ENCODE measurements at places on chromosomes 16 and 17.

- DNase-seq: no peak
Observed at GRCh38 chr17:69503711-69504110, 89.2 kb downstream of the MAP2K6 start.

DNA sequence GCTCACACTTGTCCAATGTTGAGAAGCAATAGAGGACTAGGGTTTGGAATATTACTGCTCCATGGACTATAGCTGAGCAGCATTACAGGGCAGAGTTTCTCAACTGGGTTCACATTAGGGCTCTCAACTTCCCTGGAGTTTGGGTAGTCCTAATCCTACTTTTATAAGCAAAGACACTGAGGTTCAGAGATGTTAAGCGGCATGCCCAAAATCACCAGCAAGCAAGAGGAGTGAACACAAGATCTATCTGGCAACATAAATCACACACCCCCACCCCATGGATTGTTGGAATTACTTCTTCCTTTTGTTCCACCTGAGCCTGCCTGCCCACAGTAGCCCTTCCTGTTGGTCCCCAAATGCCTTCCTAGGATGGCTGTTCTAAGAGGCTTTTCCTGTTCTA, 5.2 kb downstream of the TSNAXIP1 start:
- no peak for DNase-seq

DNA sequence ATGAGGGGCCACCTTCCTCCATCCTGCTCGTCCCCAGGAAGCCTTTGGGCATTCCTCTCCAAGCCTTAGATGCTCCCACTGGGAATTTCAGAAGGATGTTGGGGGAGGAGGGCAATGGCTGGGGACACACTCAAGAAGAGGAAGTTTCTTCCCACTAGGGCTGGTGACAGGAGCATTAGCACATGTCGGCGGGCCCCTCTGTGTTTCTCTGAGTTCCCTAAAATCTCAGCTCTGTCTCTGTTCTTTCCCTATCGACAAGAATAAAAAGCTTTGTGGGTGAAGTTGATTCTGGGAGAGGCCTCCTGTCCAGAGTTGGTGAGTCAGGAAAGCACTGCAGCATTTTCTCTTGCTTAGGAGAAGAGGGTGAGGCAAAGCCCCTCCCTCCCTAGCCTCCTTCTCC, 19.7 kb upstream of the C17orf107 start:
- DNase-seq: no peak

- DNase-seq: no peak
Observed at GRCh38 chr16:85710732-85711131, 22.0 kb upstream of the GINS2 start.

- no peak for DNase-seq
Observed at GRCh38 chr16:13435415-13435814, 484.5 kb upstream of the ERCC4 start.

DNA sequence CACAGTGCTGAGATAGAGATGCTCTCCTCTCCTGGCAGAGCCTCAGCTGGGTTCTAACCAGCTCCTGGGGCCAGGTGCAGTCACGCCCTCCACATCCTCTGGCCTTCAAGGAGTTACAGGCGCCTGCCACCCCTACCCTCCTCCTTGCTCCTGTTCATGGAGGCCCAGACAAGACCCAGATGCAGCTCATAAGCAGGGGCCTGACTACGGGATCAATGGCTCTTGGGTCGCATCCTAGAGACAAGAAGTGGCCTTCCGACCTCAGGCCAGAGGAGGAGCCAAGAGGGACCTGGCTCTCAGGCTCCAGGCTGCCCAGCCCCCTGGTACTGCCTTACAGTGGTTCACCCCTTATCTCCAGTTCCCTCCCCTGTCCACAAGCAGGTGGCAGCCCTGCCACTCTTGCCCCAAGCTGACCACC, 23.0 kb downstream of the ARHGAP27 start:
- no peak for DNase-seq

GRCh38 chr16:11399261-11399831, 54.1 kb downstream of the RMI2 start:
- no peak for DNase-seq

- no peak for DNase-seq
Observed at GRCh38 chr17:81582341-81582740, 30.2 kb upstream of the FAAP100 start.

DNA sequence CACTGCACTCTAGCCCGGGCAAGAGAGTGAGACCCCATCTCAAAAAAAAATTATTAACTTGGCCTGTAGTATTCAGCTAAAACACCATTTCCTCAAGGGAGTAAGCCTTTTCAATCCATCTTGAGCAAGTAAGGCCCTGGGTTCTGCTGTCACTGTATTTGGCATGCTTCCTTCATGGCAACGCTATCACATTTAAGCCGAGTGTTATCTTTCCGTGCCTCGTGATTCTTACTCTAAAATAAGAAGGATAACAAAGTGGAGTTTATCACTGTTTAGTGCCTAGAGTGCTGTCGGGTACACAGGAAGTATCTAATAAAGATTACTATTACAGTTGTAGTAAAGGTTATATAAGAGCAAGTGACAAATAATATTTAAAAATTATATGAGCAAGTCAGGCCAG, 8.8 kb downstream of the VPS53 start:
- DNase-seq: no peak

- DNase-seq: no peak
Observed at GRCh38 chr16:81715358-81716196, 63.5 kb upstream of the PLCG2 start.

GRCh38 chr16:65534121-65534528, 412.3 kb upstream of the CDH11 start:
- DNase-seq: no peak

DNA sequence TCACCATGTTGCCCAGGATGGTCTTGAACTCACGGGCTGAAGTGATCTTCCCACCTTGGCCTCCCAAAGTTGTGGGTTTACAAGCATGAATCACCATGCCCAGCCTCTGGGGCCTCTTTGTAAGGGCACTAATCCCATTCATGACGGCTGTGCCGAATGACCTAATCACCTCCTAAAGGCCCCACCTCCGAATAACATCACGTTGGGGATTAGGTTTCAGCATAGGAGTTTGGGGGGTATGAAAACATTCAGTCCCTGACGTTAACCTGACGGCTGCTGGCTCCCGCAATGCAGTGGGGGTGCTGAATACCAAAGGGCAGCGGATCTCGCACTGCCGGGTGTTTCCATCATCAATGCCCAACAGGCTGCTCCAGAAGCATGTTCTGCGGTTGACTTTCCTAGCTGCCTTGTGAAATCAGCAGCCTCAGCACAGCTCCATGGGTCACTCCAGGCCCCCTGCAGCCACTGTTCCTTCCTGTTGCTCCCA, 120.8 kb upstream of the SEC14L1 start:
- no peak for DNase-seq

DNA sequence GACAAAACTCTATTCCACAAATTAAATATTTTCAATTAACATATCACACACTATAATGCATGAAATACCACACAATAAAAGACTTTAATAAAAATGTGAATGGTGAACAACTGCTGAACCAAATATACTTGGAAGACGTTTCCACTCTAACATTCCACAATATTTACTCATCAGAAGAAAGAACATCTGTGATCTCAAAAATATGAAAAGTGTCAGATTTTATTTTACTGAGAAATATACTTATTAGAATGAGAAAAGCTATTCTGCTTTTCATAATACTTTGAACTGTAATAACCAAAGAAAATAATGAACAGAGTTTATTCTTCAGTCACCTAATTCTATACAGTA, 181.8 kb upstream of the AXIN2 start:
- DNase-seq: no peak

- DNase-seq: no peak
Observed at GRCh38 chr17:28492352-28493310, 13.5 kb upstream of the FOXN1 start.

DNA sequence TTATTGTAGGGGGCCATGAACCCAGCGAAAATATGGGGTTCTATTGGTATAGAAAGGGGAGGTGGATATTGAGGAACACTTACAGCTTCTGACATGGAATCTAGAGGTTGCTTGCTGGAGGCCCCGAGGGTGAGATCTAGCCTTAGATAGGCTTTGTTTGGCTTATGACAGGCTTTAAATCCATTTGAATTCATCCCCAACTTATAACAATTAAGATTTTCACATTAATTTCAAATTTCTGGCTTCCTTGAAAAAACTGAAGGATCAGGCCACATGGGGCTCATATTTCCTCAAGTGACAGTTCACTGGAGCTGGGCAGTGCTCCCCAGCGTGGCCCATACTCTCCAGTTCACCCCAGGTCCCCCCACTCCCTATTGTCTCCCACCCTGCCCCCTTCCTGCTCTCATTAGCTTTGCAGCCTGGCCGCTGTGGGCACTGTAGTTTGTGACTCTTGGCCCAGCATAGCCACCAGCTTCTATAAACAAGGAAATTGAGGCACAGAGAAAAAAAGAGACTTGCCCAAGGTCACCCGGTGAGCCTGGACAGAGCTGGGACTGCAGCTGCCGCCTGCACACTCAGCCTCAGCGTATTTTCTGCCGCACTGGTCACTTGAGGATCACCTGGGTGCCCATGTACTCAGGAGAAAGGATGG, 19.8 kb upstream of the ADGRG1 start:
- no peak for DNase-seq

DNA sequence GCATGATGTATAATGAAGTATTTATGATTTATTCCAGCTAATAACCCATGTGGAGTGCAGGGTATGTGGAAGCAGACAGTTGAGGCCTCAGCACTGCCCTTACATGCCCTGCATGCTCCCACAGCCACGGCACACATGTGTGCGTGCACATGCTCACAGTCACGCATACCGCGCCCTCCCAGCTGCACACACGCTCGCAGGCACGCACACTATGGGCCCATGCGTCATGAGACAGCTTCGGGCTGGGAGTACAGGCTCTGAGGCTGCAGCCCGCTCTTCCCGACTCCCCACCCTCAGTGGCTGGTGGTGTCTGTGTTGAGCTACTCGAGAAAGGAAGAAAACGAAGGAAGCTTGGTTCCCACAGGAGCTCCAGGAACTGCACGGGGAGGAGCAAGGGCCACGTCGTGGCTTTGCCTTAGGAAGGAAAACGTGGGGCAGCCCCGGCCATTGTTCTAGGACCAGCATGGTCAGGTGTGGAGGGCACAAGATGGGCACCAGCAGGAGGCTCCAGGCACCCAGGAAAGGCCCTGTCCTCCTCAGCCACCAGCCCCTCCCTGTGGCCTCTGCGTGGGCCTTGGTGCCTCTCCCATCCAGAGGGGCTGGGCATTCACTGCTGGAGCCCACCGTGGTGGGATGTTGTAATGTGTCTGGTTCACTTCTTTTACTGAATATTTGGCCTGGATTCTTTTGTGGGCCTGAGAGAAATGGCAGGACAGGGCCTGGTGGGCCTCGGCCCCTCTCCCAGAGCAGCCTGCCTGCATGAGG, 27.5 kb upstream of the CDH15 start:
- DNase-seq: no peak

DNA sequence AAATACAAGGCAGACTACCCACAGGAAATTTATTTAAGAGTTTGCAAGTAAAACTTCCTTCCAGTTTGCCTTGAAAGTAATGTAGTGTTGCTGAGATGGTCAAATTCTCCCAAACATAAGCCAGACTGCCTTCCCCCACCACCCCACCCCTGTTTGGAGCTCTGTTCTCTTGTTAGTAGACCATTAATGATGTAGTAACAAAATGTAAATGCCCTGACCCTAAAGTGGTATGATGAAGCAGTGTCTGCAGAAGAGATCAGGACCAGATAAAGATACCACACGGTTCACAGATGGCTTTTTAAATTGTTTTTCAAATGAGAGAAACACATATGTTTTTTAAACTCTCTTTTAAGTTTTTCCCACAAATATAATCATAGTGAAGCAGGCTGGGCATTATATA, 136.4 kb upstream of the TMEM97 start:
- DNase-seq: no peak

GRCh38 chr17:5381542-5381941, 37.9 kb downstream of the NUP88 start:
- no peak for DNase-seq

GRCh38 chr16:72317446-72317845, 145.5 kb upstream of the PMFBP1 start:
- DNase-seq: no peak

DNA sequence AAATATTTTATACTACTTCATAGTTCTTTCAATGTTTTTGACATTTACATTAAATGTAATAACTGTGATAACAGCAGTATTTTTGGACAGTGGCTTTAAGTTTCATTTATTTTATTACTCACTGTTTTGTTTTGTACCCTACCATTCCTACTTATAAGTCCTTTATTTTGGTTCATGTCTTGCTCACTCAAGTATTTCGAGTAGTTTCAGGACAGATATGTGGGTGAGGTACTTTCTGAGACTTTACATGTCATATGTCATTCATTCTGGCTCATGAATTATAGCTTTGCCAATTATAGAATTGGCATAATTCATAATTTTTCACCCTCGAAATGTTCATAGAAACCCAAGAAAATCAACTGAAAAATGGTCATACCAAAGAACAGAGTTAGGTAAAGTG, 44.4 kb downstream of the PIK3R5 start:
- no peak for DNase-seq

- no peak for DNase-seq
Observed at GRCh38 chr16:67531247-67531646, 2.6 kb downstream of the RIPOR1 start.

DNA sequence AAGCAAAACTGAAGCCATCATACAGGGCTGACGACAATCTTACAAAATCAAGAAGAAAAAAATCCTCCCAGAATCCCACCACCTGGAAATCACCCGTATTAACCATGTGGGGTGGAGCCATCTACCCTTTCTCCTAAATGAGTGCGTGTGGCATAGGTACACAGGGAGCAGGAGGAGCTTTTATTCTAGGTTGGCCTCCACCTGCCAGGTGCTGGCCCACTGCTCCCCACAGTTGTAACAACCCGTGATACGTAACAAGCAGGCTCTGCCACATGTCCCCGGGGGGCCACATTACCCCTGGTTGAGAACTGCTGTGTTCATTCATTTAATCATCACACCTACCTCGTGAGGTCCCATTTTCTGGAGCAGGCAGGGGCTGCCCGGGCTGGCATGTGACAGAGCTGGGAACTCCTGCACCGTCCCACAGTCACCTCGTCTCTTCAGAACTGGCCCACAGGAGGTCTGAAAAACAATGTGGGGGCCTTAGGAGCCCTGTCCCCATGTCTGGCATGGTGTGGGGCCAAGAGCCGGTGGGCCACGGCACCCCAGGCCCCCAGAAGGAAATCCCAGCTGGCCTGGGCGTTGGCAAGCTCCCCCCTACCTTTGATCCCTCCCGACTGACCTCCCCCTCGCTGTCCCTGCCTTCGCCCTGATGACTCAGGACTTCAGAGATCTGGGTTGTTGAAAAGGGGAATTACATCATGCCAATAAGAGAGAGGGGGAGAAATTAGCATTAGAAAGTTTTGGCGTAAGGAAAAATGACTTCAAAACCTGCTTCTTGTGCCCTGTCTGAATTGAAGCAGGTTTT, 12.9 kb downstream of the CMIP start:
- DNase-seq: no peak

GRCh38 chr17:10121971-10122707, 76.3 kb downstream of the GAS7 start:
- DNase-seq: no peak

GRCh38 chr16:59242556-59242955, 508.4 kb upstream of the GOT2 start:
- DNase-seq: no peak

DNA sequence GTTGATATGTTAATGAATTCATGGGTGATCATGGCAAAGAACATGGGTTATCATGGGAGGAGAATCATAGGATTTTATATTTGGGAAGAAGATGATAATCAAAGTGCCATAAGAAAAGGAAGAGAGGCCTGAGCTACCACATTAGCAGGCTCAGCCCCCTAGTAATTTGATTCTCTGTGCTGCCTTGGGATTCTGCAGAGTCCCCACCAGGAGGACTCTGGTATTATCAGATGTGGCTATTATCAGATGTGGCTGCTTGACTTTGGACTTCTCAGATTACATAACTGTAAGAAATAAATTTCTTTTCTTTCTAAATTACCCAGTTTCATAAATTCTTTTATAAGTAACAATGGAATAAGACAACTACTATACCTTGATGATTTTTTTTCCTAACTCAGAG, 137.6 kb downstream of the ITFG1 start:
- no peak for DNase-seq

Data from nucleus accumbens (tissue), 56 donors.